Panc1 (cell line): ENCODE measurements at places on chromosomes 4 and X.

DNA sequence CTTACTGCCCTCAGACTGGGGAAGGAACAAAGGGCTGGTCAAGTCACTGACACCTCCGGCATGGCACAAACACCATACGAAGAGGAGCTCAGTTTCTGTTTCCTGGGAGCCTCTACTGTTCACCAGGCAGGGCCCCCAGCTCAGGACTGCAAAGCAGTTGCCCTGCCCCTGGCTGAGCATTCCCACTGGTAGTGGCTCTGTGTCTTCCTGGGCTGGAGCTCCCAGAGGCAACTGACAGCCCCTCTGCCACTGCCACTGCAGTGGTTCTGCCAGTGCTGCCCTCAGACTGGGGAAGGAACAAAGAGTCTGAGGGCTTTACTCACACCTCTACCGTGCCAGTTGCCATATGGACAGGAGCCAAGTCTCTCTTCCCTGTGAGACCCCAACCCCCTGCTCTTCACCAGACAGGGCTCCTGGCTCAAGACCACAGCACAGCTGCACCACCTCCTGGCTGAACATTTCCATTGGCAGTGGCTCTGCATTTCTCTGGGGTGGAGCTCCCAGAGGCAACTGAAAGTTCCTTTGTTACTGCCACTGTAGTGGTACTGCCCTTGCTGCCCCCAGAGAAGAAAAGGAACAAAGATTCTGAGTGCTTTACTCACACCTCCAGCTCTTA is 67.9 kb downstream of the SMARCA5 start:
- no peak overlapping the region for H3K27ac ChIP-seq
- H3K36me3 ChIP-seq = no peaks in the 10 kb centered on the region
- H3K27me3 ChIP-seq = no peaks in the 10 kb centered on the region
- no peak overlapping the region for H3K4me3 ChIP-seq

- no peak for DNase-seq
- H3K36me3 ChIP-seq = no peaks in the 10 kb centered on the region
- no peak overlapping the region for H3K27ac ChIP-seq
- H3K4me3 ChIP-seq = no peak overlapping the region
- no peaks in the 10 kb centered on the region for H3K27me3 ChIP-seq
- no peaks in the 10 kb centered on the region for H3K4me1 ChIP-seq
These were observed 108.8 kb upstream of the IGSF1 start for GRCh38 chrX:131397891-131398290.

DNA sequence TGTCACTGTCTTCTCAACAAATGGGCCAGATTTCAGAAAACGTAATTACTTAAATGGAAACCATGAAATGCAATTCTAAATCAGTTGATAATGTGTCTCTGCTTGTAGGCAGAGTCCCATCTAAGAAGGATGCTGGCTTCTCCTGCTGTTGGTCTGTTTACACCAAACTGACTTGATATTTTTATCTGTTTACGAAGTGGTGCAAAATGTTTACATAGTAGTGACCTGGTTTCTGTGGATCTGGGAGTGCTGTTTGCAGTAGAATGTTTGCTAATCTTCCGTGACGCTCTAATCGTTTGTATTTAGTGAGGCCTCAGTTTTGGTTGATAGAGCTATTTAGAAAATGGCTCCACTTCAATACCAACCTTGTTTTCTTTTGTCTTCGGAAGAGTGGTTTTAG is 213.5 kb downstream of the VEGFC start:
- H3K27ac ChIP-seq = no peak overlapping the region
- DNase-seq = peak; percentile 8
- no peak overlapping the region for H3K4me3 ChIP-seq
- H3K27me3 ChIP-seq = no peaks in the 10 kb centered on the region

DNA sequence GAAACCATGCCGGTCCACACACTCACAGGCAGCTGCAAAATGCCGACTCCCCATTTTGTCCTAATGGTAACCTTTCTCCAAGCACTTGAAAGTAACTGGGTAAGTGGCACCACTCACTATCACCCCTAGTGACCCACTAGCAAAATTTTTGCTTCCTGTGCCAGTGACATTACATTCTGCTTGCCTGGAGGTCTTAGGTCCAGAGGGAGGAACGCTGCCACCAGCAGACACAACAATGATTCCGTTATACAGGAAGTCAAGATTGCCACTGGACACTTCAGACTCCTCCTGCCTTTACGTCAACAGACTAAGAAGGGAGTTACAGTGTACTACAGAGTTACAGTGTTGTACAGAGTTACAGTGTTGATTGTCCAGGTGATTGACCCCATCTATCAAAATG is 11.8 kb upstream of the TMEM192 start:
- H3K36me3 ChIP-seq = no peaks in the 10 kb centered on the region
- H3K4me1 ChIP-seq = no peaks in the 10 kb centered on the region
- no peak overlapping the region for H3K27ac ChIP-seq
- H3K27me3 ChIP-seq = no peaks in the 10 kb centered on the region
- DNase-seq = no peak

GRCh38 chr4:177339477-177340374 is 30.1 kb downstream of the NEIL3 start:
- no peaks in the 10 kb centered on the region; the same call in none of the 2 replicates for H3K36me3 ChIP-seq
- no peak for DNase-seq
- no peaks in the 10 kb centered on the region for H3K4me1 ChIP-seq

DNA sequence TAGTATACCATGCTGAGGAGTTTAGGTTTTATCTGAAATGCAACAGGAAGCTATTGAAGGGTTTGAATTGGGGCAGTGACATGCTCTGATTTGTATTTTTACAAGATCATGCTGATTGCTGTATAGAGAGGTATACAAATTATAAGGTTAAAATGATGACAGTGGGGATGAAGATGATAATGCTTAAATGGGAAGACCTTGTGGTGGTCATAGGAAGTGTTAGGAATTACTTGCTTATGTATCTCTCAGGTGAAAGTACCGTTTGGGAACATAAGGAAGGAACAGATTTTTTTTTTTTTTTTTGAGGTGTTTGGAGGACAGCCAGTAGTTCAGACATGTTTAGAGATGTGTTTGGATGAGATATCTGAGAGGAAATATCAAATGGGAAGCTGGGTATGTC is 5.0 kb downstream of the BMP2K start:
- H3K27me3 ChIP-seq = no peaks in the 10 kb centered on the region
- H3K27ac ChIP-seq = no peak overlapping the region
- DNase-seq = no peak
- H3K36me3 ChIP-seq = no peaks in the 10 kb centered on the region
- H3K4me1 ChIP-seq = peaks cover 17% of the 10 kb centered on the region

DNA sequence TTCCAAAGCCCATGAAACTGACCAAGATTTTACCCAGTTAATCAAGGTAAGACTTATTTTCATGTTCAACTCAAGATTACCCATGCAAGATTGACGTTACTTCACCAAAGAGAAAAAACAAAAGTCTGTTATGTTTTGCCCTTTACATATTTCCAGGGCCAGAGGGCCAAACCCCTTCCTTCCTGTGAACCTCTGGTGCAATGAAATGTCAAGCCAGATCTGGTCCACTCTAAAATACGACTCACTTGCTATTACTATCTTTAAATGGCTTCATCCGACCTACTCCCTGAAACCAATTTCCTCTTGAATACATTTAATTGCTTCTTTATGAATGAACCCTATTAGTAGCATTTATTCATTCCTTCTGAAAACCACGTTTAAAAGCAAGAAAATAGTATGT is 33.0 kb downstream of the TSPAN5 start:
- no peaks in the 10 kb centered on the region for H3K36me3 ChIP-seq
- no peaks in the 10 kb centered on the region for H3K27me3 ChIP-seq
- peak overlapping the region; percentile 66; the same call in 1 of the 2 replicates for H3K27ac ChIP-seq

DNA sequence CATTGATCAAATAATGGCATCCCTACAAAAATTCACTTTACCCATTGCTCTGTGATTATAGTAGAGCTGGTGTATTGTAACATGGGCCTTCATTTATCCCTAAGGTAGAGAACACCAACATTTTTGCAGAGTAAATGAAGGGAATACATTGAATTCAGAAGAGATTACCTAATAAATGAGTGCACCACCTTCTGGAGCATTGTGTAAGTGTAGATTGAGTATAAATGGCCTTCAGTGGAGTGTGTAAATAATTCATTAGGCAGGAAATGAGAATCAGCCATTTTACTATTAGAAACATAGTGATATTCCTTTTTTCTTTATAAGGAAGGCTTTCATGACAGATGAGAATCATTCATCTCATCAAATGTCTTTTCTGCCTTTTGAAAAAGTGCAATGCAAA is 155.8 kb downstream of the FAM47B start:
- no peak for DNase-seq
- H3K4me3 ChIP-seq = no peak overlapping the region
- H3K36me3 ChIP-seq = no peaks in the 10 kb centered on the region

- H3K4me3 ChIP-seq = no peak overlapping the region
- H3K27me3 ChIP-seq = no peaks in the 10 kb centered on the region
- H3K4me1 ChIP-seq = no peaks in the 10 kb centered on the region
- H3K36me3 ChIP-seq = no peaks in the 10 kb centered on the region; the same call in 1 of the 2 replicates
- DNase-seq = no peak
- no peak overlapping the region for H3K27ac ChIP-seq
These were observed 36.9 kb upstream of the ADAD1 start for GRCh38 chr4:122341886-122342285.

GRCh38 chrX:105894721-105895120 is 72.4 kb downstream of the NRK start:
- no peak for DNase-seq
- H3K36me3 ChIP-seq = no peaks in the 10 kb centered on the region
- H3K27me3 ChIP-seq = no peaks in the 10 kb centered on the region

DNA sequence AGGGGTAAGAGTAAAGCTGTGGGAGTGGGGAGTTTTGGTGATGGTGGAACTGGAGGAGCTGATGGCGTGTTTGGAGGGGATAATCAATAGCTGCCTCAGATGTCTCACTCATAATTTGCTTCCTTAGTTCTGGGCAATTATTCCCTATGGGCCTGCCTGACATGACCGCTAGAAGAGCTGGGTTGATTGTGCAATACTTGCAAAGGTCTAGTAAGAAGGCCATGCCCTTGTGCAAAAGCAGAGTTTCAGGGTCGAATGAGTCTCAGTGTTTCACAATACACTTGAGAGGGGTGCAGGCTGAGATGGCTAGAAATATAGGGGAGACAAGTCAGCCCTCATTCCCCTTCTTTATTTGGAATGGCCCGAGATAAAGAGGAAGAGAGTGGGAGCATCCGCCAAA is 858.4 kb upstream of the POU3F4 start:
- H3K36me3 ChIP-seq = no peaks in the 10 kb centered on the region
- DNase-seq = no peak
- no peaks in the 10 kb centered on the region for H3K27me3 ChIP-seq
- H3K27ac ChIP-seq = no peak overlapping the region

DNA sequence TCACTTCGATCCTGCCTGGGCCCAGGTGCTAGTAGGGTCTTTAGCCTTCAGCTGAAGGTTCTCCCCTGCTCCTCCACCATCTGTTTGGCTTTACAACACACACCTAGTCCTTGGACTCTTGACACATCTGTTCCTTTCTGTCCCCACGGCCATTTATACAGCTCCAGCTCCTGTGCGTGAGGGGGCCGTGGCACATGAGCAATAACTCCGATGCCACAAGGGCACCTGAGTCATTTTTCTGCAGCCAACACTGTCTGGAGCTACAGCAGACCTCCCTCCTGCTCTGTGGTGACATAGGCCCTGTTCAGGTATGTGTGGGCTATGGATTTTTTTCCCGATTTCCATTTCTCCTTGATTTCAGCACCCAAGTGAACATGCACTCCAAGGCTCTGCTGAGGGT is 44.7 kb upstream of the BCOR start:
- H3K4me3 ChIP-seq = no peak overlapping the region
- H3K27ac ChIP-seq = no peak overlapping the region
- H3K36me3 ChIP-seq = no peaks in the 10 kb centered on the region
- H3K4me1 ChIP-seq = no peaks in the 10 kb centered on the region; the same call in none of the 2 replicates
- no peak for DNase-seq

DNA sequence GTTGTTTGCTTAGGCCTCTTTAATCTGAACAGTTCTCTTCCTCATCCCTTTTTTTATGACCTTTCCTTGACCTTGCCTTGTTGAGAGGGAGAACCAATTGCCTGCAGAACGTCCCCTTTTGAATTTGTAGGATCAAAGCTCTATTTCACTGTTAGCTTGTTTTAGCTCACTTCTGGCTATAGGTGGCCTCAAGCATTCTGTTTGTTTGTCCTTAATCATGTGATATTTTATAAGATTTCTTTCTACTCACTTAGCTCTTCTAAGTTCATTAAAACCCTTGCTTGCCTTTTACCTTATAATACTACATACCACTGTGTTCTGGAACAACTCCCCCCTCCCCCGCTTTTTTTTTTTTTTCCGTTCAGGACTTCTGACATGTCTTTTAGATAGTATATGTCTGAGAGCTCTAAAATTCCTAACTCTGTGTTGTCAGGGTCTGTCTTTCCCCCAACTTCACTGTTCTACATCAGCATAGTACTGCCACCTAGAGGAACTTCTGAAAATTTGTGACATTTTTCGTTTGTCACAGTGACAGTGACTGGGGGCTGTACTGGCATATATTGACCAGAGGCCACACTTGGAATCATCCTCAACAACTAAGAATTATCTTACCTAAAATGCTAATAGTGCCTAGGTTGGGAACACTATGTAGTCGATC is 128.5 kb downstream of the LARP7 start:
- no peak overlapping the region for H3K4me3 ChIP-seq
- no peaks in the 10 kb centered on the region for H3K27me3 ChIP-seq
- no peak for DNase-seq
- H3K4me1 ChIP-seq = no peaks in the 10 kb centered on the region
- no peak overlapping the region for H3K27ac ChIP-seq

DNA sequence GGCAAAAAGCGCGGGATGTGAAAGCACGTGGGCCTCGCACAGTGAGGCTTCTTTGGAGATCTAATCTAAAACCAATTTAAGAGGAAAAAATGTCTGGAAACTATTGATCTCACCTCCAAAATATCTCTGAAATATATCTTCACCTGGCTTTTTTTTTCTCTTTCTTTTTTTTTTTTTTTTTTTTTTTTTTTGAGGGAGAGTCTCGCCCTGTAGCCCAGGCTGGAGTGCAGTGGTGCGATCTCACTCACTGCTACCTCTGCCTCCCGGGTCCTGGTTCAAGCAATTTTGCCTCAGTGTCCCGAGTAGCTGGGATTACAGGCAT is 383 bp upstream of the ZMAT1 start:
- DNase-seq = no peak
- H3K36me3 ChIP-seq = no peaks in the 10 kb centered on the region
- peaks cover 3% of the 10 kb centered on the region; the same call in 1 of the 2 replicates for H3K4me1 ChIP-seq
- peak overlapping the region; percentile 76 for H3K4me3 ChIP-seq
- H3K27ac ChIP-seq = peak overlapping the region; percentile 58

DNA sequence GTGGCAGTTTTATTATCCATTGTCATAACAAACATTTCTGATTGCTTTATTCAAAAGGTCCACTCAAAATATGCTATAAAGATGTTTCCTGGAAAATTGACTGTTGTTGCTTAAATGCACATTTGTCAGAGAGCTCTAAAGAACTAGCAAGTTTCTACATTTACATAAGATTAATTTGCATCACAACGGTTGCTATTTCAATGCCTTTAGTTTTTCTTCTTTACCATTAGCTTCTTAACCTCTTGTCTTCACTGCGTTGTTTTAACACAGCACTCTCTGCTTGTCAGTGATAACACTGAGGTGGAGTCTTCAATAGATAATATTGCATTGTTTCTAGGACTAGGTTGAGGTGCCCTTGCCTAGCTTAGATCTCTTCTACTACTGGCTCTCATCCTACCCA is 76.7 kb upstream of the GALNT7 start:
- H3K36me3 ChIP-seq = no peaks in the 10 kb centered on the region
- no peaks in the 10 kb centered on the region for H3K4me1 ChIP-seq
- no peak overlapping the region for H3K27ac ChIP-seq

- no peak overlapping the region for H3K4me3 ChIP-seq
- DNase-seq = no peak
- H3K4me1 ChIP-seq = no peaks in the 10 kb centered on the region
- H3K27ac ChIP-seq = no peak overlapping the region
These were observed 7.9 kb upstream of the CFP start for GRCh38 chrX:47637546-47638195.

GRCh38 chr4:124790471-124790870 is 77.9 kb upstream of the ANKRD50 start:
- no peaks in the 10 kb centered on the region for H3K27me3 ChIP-seq
- H3K4me1 ChIP-seq = no peaks in the 10 kb centered on the region
- DNase-seq = no peak
- no peak overlapping the region for H3K4me3 ChIP-seq
